ENCODE measurements at places on chromosomes 1 and 21.
A peak's percentile ranks its signal among the peaks of the same experiment; 100 is the strongest.

- DNase-seq: no peak
Measured at GRCh38 chr1:211347077-211347844, 20.6 kb downstream of the TRAF5 start.

GRCh38 chr1:93360111-93360510 lies 14.4 kb downstream of the DR1 start:
- DNase-seq: no peak

GRCh38 chr1:16372535-16373285 lies 5.7 kb downstream of the SZRD1 start:
- DNase-seq: no peak

- DNase-seq: no peak
Measured at GRCh38 chr1:166302989-166303758, 136.4 kb upstream of the FAM78B start.

DNA sequence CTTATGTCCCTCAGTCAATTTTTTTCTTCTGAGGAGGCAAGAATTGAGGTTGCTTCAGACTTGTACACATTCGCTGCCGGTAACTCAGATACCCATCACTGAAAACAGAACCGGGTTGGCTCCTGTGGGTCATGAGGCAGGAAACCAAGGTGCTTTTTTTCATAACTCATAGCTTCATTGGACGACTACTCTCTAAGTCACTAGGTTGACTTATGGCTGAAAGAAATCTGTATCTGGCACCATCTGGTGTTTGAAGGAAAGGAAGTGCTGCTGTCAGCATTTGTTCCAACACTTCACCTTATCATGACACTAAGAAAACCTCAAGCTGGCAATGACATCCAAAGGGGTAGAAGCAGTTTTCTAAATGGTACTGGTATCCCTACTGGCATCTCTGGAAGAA lies 82.3 kb downstream of the TBX19 start:
- peak; percentile 81 for DNase-seq

GRCh38 chr1:3491291-3492246 lies 37.1 kb downstream of the ARHGEF16 start:
- DNase-seq: peak; percentile 76

- DNase-seq: no peak
Measured at GRCh38 chr21:19340303-19340702, 936.7 kb upstream of the TMPRSS15 start.

DNA sequence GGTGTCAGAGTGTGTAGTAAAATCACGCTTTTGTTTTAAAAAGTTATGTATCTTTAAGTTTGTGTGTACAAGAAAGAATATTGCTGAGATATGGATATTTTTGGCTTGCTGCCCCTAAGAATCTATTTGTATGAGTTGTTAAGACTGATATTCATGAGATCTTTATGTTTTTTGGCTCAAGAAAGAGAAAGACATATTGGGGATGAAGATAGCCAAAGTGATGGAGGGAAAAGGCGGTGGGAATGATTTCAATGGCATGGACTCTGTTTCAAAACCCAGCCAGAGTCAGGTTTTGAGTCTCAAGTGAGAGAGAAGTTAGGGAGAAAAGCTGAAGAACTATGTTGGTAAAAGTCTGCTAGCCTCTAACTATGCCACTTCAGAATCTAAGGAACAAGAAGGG lies 351.7 kb downstream of the PBX1 start:
- DNase-seq: no peak

- DNase-seq: no peak
Measured at GRCh38 chr1:11802616-11802972, 3.2 kb downstream of the MTHFR start.

- DNase-seq: peak; percentile 70
Measured at GRCh38 chr1:109399326-109399957, 1.7 kb upstream of the SORT1 start.

- no peak for DNase-seq
Measured at GRCh38 chr21:33047231-33047630, 21.5 kb downstream of the OLIG2 start.

- DNase-seq: peak; percentile 82
Measured at GRCh38 chr1:206461602-206462455, 8.4 kb upstream of the IKBKE start.

GRCh38 chr1:226108935-226109828 lies 46.7 kb downstream of the H3-3A start:
- DNase-seq: no peak

DNA sequence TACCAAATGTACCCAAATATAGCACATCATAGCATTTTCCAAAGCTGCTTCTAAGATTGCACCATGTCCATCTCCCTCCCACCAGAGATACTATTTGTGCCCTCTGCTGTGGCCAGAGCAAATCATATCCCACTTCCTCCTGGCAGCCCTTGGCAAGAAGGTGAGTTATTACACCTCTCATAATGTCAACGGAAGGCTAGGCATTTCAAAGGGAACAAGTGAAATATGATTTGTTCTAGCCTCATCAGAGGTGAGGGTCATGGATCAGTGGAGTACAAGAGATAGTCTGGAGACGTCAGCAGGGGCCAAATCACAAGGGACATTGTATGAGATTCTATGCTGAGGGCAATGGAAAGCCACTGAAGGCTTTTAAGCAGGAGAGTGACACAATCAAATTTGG lies 90.2 kb upstream of the BCAR3 start:
- DNase-seq: no peak

DNA sequence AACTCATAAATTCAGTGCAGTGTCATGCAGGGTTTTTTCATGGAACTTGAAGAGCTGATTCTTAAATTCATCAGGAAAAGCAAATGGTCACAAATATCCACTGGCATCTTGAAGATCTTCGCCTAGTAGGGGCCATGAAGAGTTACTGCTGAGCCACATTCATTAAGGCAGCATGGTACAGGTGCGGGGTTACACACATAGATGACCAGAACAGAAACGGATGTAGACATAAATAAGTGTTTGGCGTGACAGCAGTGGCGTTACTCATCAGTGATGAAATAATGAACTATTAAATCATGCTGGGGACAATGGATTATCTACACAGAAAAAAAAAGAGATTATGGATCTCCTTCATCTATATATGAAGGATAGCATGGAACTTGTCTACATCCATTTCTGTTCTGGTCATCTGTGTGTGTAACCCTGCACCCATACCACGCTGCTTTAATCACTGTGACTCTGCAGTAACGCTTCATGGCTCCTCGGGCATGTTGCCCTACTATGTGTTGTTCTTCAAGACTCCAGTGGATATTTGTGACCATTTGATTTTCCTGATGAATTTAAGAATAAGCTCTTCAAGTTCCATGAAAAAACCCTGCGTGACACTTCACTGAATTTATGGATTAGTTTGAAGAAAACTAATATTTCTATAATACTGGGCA lies 161.3 kb downstream of the GALNT2 start:
- no peak for DNase-seq

GRCh38 chr1:229420765-229421164 lies 13.1 kb downstream of the ACTA1 start:
- DNase-seq: no peak

GRCh38 chr1:173201969-173202368 lies 5.2 kb downstream of the TNFSF4 start:
- no peak for DNase-seq

GRCh38 chr21:39809936-39810335 lies 57.3 kb upstream of the PCP4 start:
- DNase-seq: no peak

GRCh38 chr1:65991694-65992093 lies 199.0 kb downstream of the PDE4B start:
- no peak for DNase-seq

- peak; percentile 79 for DNase-seq
Measured at GRCh38 chr1:28518745-28519341, 13.0 kb downstream of the RCC1 start.

- DNase-seq: no peak
Measured at GRCh38 chr1:80153762-80154161, 1147.2 kb upstream of the ADGRL4 start.

DNA sequence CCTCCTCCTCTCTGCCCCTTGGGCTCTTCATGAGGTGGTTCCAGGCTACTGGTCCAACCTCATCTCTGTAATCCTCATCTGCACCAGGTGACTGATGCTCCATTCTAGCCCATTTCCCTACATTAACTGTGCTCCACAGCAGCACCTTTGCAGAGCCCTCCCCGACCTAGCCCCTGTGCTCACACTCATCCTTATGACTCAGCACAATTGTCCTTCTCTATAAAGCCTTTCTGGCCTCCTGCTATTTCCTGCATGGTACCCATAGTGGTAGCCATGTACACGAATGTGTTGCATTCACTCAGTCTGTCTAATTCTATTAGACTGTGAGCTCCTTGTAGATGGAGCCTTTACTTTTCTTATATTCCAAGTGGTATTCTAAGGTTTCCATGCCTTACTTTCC lies 339.0 kb downstream of the DISC1 start:
- DNase-seq: no peak
